ENCODE measurements at places on chromosomes 5 and 9.

GRCh38 chr9:133576031-133576874 lies 32.9 kb downstream of the FAM163B start:
- DNase-seq, result peak; percentile 21

GRCh38 chr9:123998970-123999621 lies 12.5 kb upstream of the LHX2 start:
- DNase-seq, result no peak

- no peak for DNase-seq
Observed at GRCh38 chr5:104606258-104606829, 1043.8 kb upstream of the NUDT12 start.

- DNase-seq, result no peak
Observed at GRCh38 chr9:101995231-101995630, 256.8 kb upstream of the GRIN3A start.

DNA sequence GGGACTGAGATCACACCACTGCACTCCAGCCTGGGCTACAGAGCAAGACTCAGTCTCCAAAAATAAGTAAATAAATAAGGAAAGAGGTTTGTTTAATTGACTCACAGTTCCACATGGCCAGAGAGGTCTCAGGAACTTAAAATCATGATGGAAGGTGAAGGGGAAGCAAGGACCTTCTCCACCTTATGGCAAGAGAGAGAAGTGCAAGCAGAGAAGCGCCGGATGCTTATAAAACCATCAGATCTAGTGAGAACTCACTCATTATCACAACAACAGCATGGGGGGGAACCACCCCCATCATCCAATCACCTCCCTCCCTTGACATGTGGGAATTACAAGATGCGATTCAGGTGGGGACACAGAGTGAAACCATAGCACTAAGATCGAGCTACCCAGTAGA lies 22.8 kb upstream of the RGMB start:
- DNase-seq, result peak; percentile 10

DNA sequence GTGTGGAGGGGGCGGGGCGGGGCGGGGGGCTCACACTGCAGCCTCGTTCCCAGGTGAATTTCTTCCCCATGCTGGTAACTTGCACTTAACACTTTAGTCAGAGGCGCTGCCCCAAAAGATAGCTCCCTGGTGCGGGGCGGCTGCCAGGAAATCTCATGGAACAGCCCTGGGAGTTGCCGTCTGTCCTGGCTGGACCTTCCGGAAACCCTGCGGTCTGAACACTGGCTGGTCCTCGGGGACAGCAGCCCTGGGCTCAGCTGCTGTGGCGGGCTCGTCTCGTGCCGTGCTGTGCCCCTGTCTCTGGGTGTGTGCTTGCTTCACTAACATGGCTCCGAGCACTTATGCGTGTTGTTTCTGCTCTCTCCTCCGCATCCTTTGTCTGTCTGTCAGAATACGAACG lies 25.8 kb downstream of the PTGES2 start:
- DNase-seq, result no peak

DNA sequence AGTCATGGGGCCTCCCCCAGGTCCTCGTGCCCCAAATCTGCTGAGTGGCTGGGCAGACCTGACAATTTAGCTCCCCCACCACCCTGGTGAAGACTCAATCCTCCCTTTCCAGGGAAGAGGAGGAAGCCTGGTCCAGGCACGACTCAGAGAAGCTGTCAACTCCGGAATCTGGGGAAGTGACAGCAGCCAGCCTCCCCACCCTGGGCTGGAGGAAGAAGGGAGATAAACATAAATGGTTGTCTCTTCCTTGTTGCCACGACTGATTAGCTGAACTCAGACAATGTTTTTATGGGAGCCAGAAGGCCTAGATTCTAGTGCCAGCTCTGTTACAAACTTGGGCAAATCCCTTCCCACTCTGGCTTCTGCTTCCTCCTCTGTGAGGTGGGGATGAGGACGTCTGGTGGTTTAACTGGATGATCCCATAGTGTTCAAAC lies 15.4 kb downstream of the CCDC69 start:
- no peak for DNase-seq

DNA sequence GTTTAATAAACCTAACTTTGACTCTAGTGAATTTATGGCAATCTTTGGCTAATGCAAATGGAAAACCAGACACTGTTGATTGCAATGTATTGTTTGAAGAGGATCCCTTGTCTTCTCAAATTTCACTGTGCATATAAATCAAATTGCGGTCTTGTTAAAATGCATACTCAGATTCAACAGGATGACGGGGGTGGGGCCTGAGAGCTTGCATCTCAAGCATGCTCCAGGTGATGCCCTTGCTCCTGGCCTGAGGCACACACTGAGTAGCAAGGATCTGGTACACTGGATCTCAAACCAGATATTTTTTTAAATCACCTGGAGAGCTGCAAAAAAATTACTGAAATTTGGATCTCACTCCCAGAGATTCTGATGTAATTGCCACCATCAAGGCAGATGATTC lies 463.7 kb downstream of the DNAH5 start:
- peak; percentile 25 for DNase-seq

GRCh38 chr5:175406300-175406699 lies 37.7 kb downstream of the DRD1 start:
- DNase-seq, result no peak

DNA sequence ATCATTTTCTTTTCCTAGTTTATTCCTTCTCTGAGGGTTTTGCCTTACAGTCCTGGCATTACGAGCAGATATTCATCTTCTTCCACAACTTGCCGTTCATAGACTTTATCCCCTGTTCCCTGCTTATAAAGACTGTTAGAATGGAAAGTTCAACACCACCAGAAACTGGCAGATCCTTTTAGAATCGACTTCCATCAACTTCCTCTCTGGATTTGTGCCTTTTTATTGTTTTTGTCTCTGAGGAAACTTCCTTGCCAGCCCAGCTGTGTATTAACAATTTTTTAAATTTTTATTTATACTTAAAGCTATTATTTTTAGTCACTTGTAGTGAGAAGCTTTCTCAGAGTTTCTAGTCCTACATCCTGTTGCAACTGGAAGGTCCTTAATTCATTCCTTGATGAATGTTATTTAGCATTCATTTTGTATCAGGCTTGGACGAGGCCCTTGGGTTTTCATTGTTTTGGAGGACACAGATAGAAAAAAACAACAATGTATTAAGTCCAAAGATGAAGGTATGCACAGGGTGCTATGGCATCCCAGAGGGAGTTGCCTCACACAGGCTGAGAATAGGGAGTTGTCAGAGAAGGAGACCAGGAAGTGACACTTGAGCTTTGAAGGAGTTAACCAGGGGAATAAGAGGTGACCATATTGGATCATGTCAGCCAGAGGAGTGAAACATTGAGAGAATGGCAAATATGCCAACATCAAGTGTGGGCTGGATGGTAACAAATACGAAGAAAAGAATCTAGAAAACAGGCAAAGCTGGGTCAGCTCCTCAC lies 81.3 kb downstream of the ADAMTSL1 start:
- no peak for DNase-seq

DNA sequence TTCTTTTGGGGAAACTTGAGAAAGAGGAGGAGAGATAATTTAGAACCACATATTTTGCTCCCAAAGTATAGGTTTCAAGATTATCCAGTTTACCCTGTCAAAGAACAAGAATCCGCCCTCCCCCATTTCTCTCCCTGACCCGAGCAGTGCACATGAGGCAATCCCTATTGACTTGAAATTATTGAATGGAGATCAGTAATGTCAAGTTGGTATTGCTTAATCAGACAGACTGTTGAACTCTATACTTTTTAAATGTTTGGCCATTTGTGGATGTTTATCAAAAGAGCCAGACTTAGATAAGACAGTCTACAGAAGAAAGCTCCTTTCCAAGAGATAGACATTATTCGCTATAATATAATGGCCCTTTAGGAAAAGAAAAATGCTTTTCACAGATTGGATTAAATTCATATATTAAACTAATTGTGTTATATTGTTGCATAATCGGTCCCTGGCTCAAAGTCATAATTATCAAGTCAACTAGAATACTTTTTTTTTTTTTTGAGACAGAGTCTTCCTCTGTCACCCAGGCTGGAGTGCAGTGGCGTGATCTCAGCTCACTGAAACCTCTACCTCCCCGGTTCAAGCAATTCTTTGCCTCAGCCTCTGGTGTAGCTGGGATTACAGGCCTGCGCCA lies 5.3 kb downstream of the SLC25A25 start:
- DNase-seq, result no peak

GRCh38 chr5:23490993-23491392 lies 16.4 kb upstream of the PRDM9 start:
- no peak for DNase-seq

- no peak for DNase-seq
Observed at GRCh38 chr5:66118304-66118703, 25.8 kb upstream of the SREK1 start.

DNA sequence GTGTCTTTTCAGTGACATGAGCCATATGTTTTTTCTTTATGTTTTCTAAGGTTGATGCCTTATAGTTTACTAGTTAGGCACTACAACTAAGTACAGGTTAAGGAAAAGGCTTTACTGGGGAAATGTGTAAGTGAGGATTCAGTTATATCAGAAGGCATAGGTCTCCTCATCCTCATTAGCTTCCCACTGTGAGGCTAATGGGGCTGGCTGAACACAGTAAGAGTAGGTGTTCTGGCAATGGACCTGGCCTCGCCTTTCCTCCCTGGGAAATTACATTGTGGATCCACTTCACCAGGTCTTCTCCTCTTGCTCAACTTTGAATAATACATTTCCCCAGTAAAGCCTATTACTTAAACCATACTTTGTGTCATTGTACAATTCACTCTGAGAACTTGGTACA lies 225.5 kb downstream of the PTPRD start:
- DNase-seq, result no peak

GRCh38 chr5:67393211-67393610 lies 196.6 kb upstream of the CD180 start:
- no peak for DNase-seq

GRCh38 chr5:33969572-33970452 lies 14.7 kb downstream of the SLC45A2 start:
- peak; percentile 72 for DNase-seq

DNA sequence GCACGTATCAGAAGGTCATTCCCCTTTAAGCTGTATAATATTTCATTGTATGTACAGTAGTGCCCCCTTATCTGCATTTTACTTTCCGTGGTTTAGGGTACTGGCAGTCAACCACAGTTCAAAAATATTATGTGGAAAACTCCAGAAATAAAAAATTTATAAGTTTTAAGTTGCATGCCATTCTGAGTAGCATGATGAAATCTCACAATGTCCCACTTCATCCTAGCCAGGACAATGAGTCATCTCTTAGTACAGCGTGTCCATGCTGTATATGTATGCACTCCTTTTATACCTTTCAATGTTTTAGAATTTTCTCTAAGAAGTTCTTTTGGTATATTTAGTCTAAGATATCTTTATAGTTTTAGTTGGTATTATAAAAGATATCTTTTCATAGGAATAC lies 115.0 kb upstream of the HAND1 start:
- no peak for DNase-seq

DNA sequence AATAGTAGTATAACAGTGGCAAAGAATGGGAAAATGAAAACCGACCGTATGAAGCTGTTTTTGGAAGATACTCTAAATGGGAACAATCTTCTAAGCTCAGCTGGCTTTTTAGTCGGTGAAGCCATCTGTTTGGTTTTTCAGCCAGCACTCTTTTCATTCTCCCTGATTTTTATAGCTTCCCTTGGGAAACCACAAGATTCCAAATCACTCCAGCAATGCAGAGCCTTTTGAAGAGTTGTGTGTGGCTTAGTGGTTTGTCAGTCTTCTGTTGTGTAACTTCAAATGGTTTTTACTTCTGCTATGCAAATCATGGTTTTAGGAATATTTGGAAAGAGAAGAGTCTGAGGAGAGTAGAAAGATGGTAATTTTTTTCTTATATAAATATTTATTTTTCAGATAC lies 180.7 kb downstream of the KDM4C start:
- DNase-seq, result no peak

DNA sequence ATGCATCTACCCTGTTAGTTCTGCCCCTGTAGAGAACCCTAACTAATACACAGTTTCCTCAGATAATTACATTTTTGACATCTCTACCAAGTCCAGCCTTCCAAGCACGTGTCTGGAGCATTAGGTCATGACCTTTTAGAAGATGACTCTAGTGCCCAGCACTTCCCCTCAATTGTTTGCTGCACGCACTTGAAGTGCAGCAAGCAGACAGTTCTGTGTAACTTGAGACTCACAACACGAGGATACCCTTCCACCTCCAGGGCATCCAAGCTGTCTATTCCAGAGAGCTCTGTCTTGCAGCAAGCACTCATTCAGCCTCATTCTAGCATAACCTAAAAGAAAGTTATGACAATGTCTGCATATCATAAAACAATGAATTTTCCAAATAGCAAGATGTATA lies 1410.5 kb upstream of the CDH18 start:
- DNase-seq, result peak; percentile 48

DNA sequence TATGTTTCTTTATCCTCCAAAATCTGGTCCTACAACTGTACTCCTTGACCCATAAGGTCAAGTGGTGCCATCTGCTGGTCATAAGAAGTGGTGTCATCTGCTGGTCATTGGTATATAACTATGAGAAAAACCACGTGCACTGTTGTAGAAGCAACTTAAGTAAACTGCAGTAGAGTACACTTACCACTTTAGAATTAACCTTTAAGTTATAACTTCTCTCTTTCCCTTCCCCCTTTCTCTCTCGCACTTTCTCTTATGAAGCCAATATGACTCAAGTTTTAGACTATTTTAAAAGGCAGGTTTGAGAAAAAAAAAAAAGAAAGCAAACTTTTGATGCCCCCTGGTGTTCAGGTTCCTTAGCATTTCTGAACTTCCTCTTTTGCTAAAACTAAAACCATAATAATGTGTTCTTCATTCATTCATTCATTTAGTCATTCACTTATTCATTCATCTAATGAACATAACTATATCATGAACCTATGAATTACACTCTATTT lies 12.8 kb upstream of the MTAP start:
- DNase-seq, result peak; percentile 63

DNA sequence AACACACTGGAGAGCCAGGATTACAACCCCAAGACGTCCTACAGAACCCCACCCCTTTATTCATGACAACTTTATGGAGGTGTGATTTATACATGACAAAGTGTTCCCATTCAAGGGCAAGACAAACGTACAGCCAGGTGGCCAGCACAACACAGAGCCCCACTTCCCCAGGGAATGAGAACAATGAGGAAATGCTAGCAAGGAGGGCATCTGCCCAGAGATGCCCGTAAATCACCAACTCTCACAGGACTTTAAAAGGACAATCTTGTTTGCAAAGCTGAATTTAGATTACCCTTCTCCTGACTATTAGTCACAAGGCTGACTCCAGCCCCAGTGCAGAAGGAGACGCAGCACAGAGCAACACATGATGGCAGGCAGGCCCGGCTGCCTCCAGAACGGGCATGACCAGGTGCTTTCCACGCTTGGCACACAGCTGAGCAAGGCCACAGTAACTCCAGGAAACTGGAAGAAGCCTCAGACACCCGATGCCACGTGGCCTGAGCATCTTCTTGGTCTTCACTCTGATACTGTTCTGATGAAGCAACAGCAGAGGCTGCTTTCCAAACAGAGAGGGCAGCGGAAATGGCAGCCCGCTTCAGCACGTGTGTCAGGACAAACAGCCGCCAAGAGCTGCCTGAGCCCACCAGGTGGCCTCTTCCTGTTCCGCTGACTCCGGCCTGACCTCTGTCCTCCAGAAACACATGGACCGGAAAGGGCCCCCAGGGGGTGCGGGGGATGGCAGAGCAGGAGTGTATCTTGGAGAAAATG lies 51.4 kb downstream of the ROR2 start:
- peak; percentile 94 for DNase-seq

GRCh38 chr5:111337688-111338087 lies 113.5 kb downstream of the CAMK4 start:
- DNase-seq, result no peak

Measured in SHP77 (cell line).